A673 (cell line): ENCODE measurements at places on chromosomes 7 and 10.

- no peak for DNase-seq
These were observed 23.0 kb downstream of the JCAD start for GRCh38 chr10:30036341-30036740.

DNA sequence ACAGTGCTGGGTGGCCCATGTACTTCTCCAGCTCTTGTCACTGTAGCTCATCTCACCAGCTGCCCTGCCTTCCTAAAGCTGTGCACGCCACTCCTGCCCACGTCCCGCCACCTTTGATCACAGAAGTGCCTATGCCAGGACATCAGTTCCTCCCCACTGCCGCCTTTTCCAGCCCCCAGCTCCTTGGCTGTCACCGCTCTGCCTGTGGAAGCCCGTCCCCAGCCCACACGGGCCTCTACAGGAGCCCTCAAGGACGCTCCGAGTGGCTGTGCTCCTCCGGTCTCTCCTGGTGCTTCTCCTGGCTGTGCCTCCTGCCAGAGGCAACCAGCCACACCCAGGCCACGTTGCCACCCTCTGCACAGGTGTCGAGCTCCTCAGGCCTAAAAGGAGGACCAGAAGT, 19.3 kb upstream of the INMT start:
- DNase-seq = no peak

DNA sequence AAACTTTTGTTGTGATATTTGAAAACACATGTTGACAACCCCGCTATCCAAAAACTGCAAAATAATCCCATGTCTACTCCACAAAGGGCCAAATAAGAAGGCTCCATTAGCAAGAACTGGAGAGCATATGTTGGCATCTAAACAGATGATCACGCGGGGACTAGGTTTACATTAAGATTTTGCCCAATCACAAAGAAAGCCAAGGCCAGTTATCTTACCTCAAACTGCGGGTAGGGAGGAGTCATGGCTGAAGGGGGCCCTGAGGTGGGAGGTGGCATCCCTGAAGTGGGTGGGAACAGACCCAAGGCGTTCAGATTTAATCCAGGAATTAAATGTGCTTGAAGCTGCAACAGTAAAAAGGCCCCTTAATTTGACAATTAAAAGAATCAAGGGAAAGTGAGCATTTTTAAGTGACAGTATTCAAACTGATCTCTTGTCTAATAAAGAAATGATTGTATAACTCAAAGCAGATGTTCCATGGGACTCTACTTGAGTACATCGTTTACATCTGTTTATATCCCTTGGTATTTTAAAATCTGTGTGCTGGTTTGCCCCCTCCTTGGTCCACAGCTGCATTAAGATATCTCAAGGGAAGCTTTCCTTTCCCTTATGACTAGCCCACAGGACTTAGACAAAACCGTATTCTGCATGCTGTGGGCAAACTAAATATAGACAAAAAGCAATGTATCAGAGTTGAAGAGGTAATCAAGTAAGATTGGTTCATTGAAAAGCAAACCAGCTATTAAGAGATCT, 42.9 kb downstream of the MALSU1 start:
- DNase-seq = peak; percentile 62

DNA sequence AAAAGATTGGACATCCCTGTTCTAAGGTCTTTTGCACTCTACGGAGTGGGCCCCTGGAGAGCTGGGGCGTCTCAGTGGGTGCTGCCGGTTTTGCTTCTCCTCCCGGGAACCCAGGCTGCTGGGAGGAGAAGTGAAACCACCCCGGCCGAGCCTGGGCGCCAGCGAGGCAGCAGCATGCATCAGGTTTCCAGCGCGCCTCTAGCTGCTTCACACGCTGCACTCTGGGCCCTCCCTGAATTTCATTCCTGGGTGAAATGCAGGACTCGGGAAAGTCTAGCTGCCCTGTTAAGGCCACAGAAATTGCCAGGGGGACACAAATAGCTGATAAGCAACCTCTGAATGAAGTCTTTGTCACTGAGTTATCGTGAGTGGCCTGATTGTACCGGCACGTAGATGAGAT, 127.4 kb downstream of the TRRAP start:
- DNase-seq = no peak

DNA sequence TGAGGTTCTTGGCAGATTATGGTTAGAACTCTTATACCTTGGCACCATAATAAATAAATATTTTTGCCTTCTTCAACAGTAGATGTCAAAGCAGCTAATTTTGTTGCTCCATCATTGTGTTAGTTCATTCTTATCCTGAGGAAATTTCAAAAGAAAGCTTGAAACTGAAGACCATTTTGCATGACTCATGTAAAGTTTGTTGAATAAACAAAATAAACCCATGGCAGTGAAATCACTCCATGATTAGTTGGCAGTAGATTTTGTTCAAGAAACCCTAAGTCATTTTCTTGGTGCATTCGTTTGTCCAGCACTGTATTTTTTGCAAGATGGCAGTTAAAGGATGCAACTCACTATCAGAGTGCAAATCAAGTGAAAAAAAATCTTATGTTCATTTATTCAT, 91.6 kb downstream of the HECW1 start:
- no peak for DNase-seq

- DNase-seq = peak; percentile 31
These were observed 190.1 kb upstream of the SLC26A5 start for GRCh38 chr7:103636153-103636552.

GRCh38 chr7:39621784-39622411, 1.5 kb upstream of the RALA start:
- DNase-seq = no peak

DNA sequence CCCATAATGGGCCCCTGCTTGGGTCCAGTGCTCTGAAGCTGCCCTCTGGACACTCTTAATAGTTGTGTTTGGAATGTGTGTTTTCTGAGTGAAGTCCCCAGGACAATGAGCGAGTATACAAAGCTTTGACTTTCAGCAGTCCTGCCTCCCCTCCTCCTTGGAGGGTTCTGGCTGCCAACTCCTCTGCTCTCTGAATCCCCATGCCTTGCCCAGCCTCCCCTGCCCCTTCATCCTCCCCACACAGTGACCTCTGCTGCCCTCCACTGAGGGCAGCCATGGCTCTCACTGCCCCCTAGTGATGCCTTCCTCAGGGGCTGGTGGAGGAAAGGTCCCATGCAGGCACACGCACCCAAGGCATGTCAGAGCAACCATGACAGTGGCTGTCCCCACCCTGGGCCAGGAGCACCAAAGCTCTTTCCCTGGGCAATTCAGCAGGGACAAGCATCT, 40.9 kb downstream of the FRMPD2 start:
- DNase-seq = no peak

DNA sequence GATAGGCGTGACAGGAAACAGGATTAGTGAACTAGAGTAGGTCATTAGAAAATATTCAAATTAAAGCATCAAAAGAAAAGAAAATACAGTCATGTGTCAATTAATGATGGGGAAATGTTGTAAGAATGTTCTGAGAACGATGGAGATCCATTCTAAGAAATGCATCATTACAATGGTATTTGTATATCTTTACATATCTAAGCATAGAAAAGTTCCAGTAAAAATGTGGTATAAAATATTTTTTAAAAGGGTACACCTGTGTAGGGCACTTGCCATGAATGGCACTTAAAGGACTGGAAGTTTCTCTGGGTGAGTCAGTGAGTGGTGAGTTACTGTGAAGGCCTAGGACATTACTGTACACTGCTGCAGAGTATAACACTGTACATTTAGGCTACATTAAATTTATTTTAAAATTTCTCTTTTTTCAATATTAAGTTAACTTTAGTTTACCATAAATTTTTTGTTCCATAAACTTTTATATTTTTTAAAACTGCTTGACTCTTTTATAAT, 282.5 kb downstream of the BMPER start:
- no peak for DNase-seq

DNA sequence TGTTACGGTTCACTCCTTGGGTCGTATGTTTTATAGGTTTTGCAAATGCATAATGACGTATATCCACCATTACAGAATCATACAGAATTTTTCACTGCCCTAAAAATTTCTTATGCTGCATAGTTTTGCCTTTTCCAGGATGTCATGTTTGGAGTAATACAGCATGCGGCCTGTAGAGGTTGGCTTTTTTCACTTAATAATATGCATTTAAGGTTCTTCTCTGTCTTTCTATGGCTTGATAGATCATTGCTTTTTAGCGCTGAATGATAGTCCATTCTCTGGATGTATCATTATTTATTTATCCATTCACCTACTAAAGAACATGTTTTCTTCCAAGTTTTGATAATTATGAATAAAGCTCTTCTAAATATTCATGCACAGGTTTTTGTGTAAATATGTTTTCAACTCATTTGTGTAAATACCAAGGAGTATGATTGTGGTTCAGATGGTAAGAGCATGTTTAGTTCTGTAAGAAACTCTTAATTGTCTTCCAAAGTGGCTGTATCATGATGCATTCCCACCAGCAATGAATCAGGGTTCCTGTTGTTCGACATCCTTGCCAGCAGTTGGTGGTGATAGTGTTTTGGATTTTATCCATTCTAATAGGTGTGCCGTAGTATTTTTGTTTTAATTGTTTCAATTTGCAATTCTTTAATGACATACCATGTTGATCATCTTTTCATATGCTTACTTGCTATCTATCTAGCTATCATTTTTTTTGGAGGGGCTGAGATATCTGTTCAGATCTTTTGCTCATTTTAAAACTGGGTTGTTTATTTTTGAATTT, 531.2 kb upstream of the GHITM start:
- no peak for DNase-seq

GRCh38 chr7:40714363-40715052, 579.7 kb downstream of the SUGCT start:
- no peak for DNase-seq

DNA sequence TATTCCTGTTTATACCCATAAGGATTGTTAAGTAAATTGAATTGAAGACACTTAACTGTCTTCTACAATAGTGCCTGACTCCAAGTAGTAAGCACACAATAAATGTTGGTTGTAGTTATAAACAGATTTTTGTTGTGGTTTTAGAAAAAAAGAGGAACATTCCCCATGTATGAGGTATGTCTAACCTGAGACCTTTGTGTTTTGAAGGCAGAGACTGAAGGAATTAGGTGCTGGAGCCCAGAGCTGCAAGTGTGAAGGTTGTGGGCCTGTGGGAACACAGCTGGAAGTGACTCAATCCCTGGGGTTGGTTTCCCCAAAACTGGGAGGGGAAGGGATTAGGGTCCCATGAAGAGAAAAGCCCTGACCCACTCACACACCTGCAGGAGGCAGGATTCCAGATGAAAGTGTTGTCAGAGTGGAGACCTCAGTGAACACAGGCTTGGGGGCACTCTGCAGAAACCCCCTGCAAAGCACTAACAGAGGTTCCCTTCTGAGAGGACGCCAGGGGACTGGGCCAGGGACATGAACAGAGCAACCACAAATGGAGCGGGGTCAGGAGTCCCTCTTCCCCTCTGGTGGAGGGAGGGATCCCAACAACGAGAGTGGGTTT, 265.1 kb upstream of the KLF14 start:
- DNase-seq = no peak

DNA sequence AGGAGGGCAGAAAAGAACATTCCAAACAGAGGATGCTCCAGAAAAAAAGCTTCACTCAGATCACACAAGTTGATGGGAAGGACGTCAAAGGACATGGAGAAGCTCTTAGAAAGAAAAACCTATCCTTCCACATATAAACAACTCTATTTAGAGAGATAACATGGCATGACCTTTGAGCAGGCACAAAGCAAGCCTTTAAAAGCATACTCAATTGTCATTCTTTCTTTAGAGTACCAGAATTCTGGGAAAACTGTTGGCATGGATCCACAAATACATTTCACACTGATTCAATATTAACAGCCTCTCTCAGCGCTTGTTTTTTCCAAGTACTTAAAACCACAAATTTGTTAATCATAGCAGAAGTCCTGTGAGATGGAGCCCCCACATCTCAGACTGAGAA, 7.3 kb upstream of the ABLIM1 start:
- no peak for DNase-seq

- DNase-seq = no peak
These were observed 244.4 kb downstream of the TNS3 start for GRCh38 chr7:47337531-47337930.

- peak; percentile 49 for DNase-seq
These were observed 180.1 kb downstream of the ARID5B start for GRCh38 chr10:62081341-62082270.

- peak; percentile 83 for DNase-seq
These were observed 97.2 kb upstream of the DKK1 start for GRCh38 chr10:52216852-52217251.

DNA sequence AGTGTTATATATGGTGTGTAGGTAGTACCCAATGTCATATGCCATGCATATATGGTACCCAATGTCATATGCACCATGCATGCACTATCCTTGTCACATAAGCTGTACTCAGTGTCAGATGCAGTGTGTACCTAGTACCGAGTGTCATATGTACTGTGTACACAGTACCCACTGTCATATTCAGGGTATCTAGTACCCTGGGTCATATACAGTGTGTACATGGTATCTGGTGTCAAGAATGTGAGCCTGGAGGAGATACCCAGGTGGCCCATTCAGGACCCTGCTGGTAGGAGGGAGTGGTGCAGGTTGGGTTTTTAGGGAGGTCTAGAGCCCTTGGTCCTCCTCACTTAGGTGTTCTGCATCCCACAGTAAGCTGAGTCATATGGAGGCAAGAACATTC, 1.8 kb downstream of the ZMYND11 start:
- peak; percentile 56 for DNase-seq

GRCh38 chr10:119516381-119517234, 25.9 kb downstream of the RGS10 start:
- peak; percentile 47 for DNase-seq

GRCh38 chr7:20301311-20301939, 29.3 kb upstream of the ITGB8 start:
- DNase-seq = peak; percentile 45

- no peak for DNase-seq
These were observed 18.2 kb upstream of the GDI2 start for GRCh38 chr10:5831446-5831782.

- DNase-seq = no peak
These were observed 120.8 kb upstream of the PDLIM1 start for GRCh38 chr10:95411635-95412034.

DNA sequence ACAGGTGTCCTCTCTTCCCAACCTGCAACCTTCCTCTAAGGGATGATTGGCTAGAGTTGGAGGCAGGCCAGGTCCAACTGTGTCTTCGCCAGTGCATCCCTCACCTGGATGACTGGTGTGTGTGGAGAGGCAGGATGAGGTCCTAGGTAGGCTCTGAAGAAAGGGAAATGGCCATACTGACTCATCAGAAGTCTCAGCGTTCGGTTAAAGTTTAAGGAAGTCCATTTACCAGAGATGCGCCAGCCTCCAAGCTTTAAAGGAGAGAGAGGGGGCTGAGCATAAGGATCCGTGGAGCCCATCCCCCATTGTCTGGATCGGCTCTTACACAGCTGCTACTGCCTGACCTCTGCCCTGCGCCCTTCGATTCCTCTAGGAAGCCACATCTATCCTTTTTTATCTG, 4.4 kb downstream of the KEL start:
- no peak for DNase-seq

DNA sequence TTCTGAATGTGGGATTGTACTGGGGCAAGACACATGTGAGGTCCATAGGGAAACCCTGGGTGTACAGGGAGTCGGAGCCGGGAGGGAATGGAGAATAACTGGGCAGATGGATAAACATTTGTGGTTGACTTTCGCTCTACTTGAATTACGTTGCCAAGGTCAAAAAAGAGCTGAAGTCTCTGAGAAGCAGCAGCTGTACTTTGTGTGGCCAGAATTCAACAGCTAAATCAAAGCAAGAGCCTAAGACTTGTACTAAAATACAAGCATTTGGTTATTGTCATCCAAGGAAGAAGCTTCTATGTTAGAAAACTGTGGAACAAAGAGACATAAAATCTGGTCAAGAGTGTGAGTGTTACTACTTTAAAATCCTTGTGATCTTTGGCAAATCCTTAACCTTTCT, 457.2 kb downstream of the ARL4A start:
- DNase-seq = no peak

GRCh38 chr10:88537322-88537721, 45.8 kb downstream of the RNLS start:
- DNase-seq = no peak
